ENCODE measurements at places on chromosomes 2 and 18.
A peak's percentile ranks its signal among the peaks of the same experiment; 100 is the strongest.

GRCh38 chr2:240292035-240292574 is 143.4 kb upstream of the GPC1 start:
- no peak for DNase-seq

GRCh38 chr2:71669628-71670429 is 216.5 kb downstream of the DYSF start:
- DNase-seq: no peak

- DNase-seq: no peak
These were observed 5.8 kb upstream of the GPD2 start for GRCh38 chr2:156430236-156430979.

DNA sequence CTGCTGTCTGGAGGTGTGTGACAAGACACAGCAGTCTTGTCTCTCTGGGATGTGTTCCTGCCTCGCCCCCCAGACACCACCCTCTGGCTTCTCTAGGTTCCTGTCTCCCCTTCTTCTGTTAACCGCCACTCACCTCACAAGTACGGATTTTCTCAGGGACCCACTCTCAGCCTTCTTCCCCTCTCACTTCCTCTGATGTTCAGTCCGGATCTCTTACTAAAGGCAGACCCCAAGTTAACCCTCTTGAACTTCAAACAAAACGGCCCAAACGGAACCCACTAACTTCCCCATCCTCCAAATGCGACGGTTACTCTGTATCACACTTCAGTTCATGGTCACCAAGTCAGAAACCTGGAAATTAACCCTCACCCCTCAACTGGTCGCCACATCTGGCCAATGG is 32.0 kb downstream of the B4GALT6 start:
- DNase-seq: no peak

- no peak for DNase-seq
These were observed 50.4 kb upstream of the BZW1 start for GRCh38 chr2:200761266-200761665.

DNA sequence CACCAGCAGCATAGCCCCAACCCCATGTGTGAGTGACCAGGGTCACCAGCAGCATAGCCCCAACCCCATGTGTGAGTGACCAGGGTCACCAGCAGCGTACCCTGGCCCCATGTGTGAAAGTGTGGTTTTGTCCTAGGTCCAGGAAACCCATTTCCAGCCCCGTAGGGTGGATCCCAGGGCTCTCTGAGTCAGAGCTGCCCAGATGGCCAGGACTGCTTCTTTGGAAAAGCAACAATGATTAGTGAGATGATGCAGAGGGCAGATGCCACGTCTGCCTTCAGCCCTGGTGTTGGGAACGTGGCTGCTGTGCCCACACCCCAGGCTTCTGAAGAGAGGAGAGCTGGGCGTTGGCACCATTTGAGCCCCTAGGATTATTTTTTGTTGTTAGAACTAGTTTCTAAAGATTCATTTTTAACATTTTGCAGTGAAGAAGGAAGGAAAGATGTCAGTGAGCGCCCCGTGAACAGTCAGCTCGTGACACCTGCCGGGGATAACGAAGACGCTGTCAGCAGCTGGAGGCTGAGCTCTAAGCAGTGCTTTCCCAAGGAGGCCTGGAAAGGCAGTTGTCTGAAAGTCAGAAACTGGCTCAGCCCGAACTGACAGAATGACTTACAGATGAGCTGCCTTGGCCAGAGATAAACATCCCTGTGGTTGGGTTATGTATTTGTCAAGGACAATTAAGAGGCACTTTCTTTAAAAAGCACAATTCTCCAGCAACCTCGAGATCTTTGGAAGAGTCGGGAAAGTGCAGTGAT is 32.1 kb upstream of the KCNG2 start:
- DNase-seq: peak; percentile 9

GRCh38 chr2:241456546-241456945 is 51.8 kb downstream of the STK25 start:
- no peak for DNase-seq

DNA sequence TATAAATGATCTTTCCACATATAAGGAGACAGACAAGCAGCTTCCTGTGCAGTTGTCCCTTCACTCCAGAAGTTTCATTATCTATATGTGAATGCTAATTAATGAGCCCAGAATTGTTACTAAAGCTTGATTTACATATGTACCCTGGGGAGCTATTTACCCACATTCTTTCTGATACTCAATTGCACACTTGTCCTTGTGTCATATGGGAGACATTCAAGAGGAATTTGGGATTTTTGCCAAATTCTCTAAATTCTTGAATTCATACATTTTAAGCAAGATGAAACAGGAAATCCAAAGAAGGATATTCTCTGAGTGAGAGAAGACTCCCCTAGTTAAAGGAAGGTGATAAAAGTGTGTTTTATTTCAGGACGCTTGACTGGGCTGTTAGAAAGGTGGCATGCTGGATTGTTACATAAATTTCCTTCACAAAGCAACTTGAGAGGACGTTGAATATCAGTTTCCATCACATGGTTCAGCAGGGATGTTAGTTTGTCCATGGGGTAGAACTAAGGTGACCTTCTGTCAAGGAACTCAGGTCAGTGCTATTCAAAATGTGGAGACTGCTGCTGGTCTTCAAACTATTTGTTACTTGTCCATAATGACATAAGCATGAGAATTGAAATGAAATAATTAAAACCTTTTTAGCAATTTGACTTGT is 368.2 kb downstream of the IRS1 start:
- DNase-seq: no peak

- no peak for DNase-seq
These were observed 687.6 kb upstream of the HS6ST1 start for GRCh38 chr2:129006135-129006886.
